Mucosa of descending colon (tissue), 3 donors: ENCODE measurements at places on chromosomes 4 and X.

DNA sequence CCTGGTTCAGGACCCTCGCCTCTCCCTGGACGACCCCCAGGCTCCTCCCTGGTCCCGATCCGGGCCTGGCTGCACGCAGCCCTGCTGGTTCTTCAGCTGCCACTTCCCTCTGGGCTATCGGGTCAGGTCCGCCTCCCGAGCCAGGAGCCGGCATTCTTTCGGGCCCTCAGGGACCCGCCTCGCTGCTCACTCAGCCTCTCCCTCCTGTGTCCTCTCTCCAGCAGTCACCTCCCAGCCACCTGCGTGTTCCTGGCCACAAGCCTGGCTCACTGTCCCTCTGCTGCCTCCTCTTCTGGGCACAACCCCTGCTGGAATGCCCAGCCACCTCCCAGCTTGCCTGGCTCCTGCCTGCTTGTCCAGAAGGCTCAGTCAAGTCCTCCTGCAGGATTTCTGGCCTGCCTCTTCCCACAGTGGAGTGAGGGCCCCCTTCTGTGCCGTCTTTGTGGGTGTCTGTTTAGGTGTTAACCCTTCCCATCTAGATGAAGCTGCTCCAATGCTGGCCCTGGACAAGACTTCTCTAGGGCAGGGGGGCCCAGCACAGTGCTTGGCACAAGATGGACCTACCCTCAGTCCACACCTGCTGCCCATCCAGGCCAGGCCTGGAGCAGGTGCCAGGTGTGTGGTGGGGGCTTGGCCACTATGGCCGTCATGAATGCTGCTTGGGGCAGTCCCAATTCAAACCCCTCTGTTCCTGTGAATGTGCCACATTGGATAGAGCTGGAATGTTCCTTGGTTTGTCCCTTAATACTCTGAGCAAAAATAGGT is 2.2 kb downstream of the WFS1 start:
- no peak for DNase-seq

GRCh38 chrX:134895805-134896581 is 94.8 kb upstream of the SMIM10 start:
- DNase-seq: no peak

- no peak for DNase-seq
These were observed 49.3 kb downstream of the SLC10A7 start for GRCh38 chr4:146472404-146472803.

DNA sequence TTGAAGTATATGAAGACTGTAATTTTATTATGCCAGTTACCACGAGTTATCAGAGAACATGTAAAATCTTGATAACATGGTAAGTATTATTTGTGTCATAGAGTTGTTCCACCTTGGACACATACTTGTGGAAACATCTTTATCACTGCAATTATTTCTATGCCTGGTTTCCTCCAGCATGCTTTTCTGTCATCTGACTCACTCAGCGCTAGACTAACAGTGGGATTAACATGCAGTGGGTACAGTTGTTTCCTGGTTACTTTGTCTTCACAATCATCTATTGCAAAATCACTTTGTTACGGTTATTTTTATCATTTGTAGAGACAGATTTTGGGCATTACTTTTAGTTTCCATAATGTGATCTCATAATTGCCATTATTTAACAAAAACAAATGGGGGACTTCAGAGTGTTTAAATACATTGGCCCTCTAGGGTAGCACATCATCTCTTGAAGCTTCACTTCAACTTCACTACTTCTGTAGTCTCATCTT is at the start of gene STATH:
Gene STATH (plus strand): TSS at position 441 of the 491 bp plus-strand sequence. CDS start 2,472 bp downstream, outside the sequence.
- no peak for DNase-seq

- DNase-seq: no peak
These were observed 58.2 kb downstream of the ARSJ start for GRCh38 chr4:113921089-113921794.

GRCh38 chrX:53087388-53087831 is 5.2 kb downstream of the TSPYL2 start:
- DNase-seq: no peak

GRCh38 chrX:44937606-44938005 is 64.6 kb downstream of the KDM6A start:
- DNase-seq: no peak

GRCh38 chr4:173046818-173047217 is 121.8 kb upstream of the GALNT7 start:
- no peak for DNase-seq

DNA sequence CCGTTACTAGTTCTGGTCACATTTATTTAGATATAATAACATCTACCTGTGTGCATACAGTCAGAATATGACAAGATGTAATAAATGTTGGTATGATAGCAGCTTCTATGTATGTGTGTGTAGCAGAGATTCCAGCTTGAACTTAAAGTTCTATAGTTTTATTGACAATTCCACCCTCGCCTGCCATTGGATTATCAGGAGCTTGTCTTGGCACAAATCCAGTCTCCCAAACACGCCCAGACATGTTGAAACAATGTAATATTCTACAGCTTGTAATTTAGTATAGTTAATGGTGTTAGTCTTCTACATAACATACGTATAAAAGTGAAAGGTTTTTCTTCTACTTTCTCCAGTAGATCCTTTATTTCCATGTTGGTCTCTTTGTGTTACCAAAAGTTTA is 44.4 kb downstream of the BBS12 start:
- DNase-seq: peak; percentile 64

DNA sequence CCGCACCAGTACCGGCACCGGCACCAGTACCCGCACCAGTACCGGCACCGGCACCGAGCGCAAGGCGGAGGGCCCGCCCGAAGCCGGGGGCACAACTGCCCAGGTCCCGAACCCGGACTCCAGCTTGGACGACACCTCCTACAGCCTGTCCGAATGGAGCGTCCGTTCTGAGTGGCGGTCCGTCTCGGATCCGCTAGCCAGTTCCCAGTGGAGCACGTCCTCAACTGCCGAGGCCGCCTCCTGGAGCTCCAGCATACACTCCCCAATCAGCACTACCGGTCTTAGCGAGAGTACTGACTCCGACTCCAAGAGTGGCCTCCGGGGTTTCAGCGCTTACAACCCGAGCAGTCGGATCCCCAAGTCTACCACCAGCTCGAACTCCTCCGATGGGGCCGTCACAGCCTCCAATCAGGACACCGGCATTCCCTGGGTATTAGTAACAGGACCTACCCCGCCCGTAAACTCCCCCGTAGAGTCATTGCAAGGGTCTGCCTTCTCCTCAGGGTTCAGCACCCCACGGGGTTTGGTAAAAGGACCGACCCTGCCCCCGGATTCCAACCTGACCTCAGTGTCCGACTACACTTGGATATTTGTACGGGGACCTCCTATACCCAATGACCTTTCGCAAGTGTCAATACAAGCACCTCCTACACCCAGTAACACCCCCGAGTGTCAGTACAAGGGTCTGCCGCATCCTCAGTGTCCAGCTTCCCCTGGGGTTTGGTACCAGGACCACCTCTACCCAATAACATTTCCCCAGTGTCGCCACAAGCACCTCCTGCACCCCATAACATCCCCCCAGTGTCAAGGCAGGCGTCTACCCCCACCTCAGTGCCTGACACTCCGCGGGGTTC is 721 bp upstream of the MAOA start:
- DNase-seq: peak; percentile 70

DNA sequence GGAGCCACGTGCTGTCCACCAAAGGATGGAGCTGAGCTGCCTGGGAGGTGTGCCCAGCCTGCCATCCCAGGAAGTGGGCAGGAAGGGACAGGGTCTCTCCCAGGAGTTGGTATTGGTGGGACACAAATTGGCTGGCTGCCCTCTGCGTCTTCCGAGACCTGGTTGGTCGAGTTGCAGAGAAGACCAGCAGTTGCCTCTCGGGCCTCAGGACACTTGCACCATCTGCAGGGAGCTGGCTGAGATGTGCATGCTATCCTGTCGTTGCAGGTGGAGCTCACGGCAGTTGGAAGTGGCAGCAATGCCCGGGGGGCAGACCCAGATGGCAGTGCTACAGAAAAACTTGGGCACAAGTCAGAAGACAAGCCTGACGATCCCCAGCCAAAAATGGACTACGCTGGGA is 30.2 kb downstream of the BCORL1 start:
- DNase-seq: no peak

DNA sequence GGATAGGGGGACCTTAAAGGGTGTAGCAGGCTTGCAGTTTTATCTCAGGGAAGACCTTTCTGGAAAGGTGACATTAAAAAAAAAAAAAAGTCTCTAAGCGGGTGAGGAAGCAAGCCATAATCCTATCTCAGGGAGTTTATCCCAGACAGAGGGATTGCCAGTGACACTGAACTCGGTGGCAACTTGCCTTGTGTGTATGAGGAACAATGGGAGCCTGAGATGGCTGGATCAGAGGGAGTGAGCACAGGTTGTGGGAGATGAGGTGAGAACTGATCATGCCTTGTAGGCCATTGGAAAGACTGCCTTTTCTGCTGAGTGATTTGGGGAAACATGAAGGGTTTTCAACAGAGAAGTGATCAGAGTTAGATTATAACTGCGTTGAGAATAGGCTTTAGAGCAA is 31.1 kb downstream of the DTHD1 start:
- no peak for DNase-seq
